ENCODE measurements at places on chromosomes 16 and 17. TPM values are rescaled to one million over a fixed set of nuclear protein-coding genes. Genes with fewer than 3 reads are reported as not detected.

The MYL11 gene
- total RNA-seq = 2.9 TPM

The TMC5 gene
- total RNA-seq = 2.3 TPM

The SCN4A gene
- total RNA-seq = not detected

The UTS2R gene
- 1.3 TPM for total RNA-seq

The PKMYT1 gene
- 63.3 TPM for total RNA-seq

The GALR2 gene
- 0.79 TPM for total RNA-seq

The CDH15 gene
- not detected for total RNA-seq

The SLFN14 gene
- total RNA-seq = not detected

The REXO5 gene
- total RNA-seq = 6.9 TPM

The WBP2 gene
- 66.6 TPM for total RNA-seq

The CLEC18A gene
- total RNA-seq = 1.3 TPM

The OSGIN1 gene
- 18.6 TPM for total RNA-seq

The CDR2 gene
- 24.3 TPM for total RNA-seq

The HEATR9 gene
- not detected for total RNA-seq

The CTF1 gene
- total RNA-seq = 2.4 TPM

The CD68 gene
- 1.1 TPM for total RNA-seq

The LHX1 gene
- not detected for total RNA-seq

The NFAT5 gene
- 87.6 TPM for total RNA-seq

The ARHGDIG gene
- total RNA-seq = 1.9 TPM

The ZP2 gene
- total RNA-seq = not detected

The PRSS21 gene
- total RNA-seq = not detected

The NOD2 gene
- total RNA-seq = 0.51 TPM

The PYY gene
- total RNA-seq = not detected

The ABCA3 gene
- 14.6 TPM for total RNA-seq

The RNF157 gene
- 29.3 TPM for total RNA-seq

The HSPB9 gene
- total RNA-seq = not detected

The TUBB3 gene
- total RNA-seq = 31.3 TPM

The RABEP2 gene
- total RNA-seq = 24.2 TPM

The OTOA gene
- total RNA-seq = not detected

The CTRB1 gene
- not detected for total RNA-seq

The USP36 gene
- total RNA-seq = 103 TPM

The C16orf74 gene
- 3.8 TPM for total RNA-seq

The RAP1GAP2 gene
- 45.3 TPM for total RNA-seq

Data from Caco-2 (cell line).